Activated CD8-positive, alpha-beta memory T cell treated with anti-CD3 and anti-CD28 coated beads for 1 hour (primary cell): ENCODE measurements at places on chromosomes 7 and 10.

DNA sequence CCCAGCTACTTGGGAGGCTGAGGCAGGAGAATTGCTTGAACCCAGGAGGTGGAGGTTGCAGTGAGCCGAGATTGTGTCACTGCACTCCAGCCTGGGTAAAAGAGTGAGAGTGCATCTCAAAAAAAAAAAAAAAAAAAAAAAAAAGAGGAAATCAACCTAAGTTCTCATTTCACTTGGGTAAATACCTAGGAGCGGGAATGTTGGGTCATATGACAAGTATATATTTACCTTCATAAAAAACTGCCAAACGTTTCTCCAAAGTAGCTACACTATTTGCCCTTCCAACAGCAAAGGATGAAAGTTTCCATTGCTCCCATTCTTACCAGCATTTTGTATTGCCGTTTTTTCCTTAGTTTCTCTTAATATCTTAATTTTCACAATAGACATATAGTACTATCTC lies 9.8 kb downstream of the P4HA1 start:
- no peak for DNase-seq

- DNase-seq, result no peak
Observed at GRCh38 chr10:132234860-132235259, 48.1 kb downstream of the DPYSL4 start.

DNA sequence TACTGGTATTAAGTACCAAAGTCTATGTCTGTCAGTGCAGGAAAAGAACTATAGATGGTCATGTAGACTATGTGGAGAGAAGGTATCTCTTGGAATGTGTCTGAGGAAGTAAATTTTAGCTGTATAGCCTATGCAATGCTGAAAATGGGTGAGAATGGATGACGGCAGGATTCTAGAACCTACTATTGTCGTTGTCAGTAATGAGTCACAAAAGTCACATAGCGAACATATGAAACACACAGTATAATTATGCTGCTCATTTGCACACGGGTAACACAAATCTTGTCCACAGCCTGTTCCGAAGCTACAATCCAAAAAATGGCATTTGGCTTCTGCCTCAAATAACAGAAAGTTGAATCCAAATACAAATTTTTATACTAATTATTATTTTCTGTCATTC lies 33.6 kb upstream of the KMT2E start:
- no peak for DNase-seq

- no peak for DNase-seq
Observed at GRCh38 chr7:102073931-102074880, 212.5 kb upstream of the SH2B2 start.

- DNase-seq, result no peak
Observed at GRCh38 chr10:101394524-101395133, 40.7 kb downstream of the BTRC start.

DNA sequence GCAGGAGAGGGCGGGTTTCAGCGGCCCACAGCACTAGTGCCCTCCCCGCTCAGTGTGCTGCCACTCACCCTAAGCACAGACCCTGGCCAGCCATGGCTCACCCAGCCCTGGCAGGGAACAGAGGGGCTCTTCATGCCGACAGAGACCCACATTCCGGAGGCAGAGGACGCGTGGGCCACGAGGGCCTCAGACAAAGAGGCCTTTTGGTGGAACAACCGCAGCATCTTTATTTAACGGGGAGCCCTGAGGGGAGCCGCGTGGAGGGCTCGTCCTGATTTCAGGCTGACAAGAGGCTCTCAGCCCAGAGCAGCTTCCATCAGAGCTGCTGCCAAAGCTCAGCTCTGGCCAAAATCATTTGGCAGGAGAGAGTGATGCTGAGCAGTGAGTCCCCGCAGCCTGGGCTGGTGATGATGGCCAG lies 127.8 kb downstream of the SH3PXD2A start:
- no peak for DNase-seq

DNA sequence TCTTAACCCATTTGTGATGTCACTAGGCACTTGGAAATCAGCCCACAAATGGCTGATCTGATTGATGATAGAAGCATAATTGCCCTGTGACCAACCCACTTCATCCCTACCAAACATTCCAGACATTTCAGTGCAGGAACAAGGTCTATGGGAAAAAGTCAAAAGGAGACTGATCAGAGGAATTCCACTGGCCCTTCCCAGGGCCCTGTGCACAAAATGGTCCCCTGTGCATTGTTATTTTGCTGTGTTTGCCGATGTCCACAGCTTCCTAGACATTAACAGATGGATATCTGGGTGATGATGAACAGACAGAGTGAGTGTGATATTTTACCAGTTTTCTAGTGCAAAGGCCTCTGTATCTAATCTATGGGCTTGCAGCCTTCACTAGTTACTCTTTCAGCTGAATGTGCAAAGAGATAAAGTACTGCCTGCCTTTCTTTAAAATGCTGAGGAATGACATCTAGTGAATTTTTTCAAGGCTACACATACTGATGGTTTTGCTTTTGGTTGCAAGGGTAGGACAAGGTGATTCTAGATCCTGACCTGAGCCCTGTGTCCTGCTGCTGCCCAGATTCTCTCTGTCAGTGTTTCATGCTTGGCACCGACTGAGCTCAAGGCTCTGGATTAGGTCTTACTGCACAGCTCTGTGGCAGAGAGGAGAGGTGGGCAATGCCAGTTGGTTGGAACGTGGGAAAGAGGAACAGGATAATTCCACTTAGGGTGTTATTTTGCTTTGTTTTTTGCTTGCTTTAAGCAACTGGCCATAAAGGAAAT lies 55.4 kb downstream of the CALD1 start:
- DNase-seq, result no peak

DNA sequence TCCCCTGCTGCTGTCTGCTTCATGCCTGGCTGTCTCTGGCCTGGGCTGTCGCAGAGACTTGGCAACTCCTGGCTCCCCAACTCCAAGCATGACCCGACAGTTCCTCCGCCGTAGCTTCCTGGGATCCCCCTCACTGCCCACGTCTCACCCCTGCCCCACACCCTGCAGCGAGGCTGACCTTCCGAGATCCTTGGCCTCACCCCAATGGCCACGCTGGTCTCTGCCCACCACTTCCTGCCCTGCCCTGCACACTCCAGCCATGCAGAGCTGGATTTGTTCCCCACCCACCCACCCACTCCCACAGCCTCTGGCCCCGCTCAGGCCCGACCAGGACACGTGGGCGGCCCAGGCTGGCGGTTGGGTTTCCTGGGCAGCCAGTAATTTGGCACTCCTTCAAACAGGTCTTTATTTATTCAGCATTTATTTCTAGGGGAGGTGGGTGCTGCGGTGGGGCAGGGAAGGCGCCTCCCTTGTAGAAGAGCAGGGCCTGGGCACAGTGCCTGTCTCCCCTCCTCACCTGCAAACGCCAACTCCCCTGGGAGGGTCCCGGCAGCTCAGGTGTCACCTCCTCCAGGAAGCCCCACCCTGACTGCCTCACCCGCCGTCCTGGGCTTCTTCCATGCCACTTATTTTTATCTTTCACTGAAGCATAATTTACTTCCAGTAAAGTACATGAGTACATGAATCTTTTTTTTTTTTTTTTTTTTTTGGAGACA lies 25.5 kb downstream of the GTF2IRD1 start:
- no peak for DNase-seq

DNA sequence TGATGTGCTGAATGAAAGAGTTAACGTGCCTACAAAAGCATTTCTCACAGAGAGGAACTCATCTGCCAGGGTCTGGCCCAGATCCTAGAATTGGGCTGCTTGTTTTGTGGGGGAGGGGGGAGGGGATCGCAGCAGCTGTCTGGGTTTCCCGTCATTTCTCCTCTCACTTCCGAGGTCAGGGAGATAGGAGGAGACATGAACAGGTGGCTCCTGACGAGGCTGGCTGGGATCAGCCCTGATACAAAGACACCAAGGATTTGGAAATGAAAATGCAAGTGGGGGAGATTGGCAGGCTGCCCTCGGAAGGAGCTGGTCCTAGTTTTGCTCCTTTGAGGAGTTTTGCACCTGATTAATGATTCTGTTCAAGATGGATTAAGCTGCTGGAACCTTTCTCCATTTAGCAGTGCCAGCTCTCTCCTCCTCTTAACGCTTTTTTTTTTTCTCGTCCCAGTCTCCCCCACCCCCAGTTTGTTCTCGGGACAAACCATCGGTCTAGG lies 86.8 kb upstream of the KMT2C start:
- no peak for DNase-seq

DNA sequence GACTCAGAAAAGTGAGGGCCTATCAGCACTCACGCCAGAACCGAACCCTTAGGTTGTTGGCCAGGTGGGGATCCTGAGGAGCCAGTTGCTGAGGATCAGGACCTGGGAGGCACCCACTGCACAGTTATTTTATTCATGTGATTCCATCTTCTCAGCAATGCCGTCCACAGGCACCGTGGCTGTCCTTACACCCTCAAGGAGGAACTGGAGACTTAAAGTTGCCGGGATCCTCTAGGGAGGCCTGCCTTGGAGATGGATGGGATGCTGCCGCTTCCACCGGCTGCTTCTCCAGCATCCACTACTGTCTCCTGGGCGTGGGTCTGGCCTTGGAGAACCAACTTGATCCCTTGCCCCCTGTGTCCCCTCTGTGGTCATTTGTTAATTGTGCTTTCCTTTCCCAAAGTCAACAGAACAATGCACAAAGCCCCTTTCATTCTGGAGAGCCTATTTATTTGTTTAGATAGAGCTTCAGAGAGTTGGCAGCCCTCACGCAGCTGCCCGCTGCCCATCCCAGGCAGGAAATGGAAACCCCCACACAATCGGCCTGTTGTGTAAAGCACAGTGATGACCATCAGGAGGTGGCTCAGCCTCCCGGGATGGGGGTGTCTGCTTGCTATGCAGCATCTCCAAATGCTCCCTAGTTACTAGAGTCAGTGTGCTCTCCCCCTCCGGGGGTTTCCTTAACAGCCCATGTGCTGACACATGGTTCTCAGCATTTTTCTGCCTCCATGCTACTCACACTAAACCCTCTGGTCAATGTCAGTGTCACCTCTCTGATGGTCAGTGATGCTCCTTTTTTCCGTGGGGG lies 52.9 kb upstream of the IGFBP3 start:
- no peak for DNase-seq

- no peak for DNase-seq
Observed at GRCh38 chr10:104037261-104037951, 48.3 kb downstream of the COL17A1 start.

GRCh38 chr7:36262309-36263094 lies 109.4 kb downstream of the EEPD1 start:
- DNase-seq, result no peak

GRCh38 chr10:14014423-14014822 lies 316.3 kb downstream of the FRMD4A start:
- no peak for DNase-seq

- no peak for DNase-seq
Observed at GRCh38 chr7:77330169-77330882, 85.8 kb downstream of the GSAP start.

DNA sequence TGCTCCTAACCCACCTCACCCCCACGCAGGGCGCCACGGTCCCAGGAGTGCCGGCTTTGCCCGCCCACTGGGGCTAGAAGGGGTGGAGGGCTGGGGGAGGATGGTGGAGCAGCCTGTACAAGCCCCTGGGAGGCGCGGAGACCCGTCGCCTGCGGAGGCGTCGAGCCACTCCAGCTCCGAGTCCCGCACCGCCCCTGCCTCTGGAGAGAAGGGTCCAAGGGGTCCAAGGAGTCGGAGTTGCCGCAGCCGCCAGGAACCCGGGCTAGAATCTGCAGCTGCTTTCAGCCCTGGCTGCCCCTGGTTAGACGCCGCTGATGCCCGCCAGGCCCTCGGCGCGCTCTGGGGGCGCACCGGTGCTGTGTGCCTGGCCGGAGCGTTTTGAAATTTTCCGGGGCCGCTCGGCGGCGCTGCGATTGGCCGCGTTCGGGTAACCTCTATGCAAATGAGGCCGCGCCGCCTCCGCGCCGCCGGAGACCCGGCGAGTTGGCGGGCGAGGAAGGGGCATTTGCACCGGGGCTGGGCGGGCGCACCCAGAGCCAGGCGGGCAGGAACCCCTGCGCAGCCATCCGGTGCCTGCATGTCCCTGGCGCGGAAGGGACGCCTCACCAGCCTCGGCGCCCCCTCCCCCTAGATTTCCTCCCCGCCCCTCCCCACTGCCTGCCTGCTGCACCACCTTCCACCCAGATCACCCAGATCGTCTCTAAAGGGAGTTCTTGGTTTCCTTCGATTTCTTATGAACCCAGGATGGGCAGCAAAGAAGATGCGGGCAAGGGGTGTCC lies at the start of gene HMX2:
Gene HMX2 (plus strand): TSS at position 502 of the 779 bp plus-strand sequence. CDS start 243 bp downstream, at position 745.
- DNase-seq, result no peak

GRCh38 chr10:30944005-30944404 lies 87.7 kb downstream of the ZNF438 start:
- no peak for DNase-seq

DNA sequence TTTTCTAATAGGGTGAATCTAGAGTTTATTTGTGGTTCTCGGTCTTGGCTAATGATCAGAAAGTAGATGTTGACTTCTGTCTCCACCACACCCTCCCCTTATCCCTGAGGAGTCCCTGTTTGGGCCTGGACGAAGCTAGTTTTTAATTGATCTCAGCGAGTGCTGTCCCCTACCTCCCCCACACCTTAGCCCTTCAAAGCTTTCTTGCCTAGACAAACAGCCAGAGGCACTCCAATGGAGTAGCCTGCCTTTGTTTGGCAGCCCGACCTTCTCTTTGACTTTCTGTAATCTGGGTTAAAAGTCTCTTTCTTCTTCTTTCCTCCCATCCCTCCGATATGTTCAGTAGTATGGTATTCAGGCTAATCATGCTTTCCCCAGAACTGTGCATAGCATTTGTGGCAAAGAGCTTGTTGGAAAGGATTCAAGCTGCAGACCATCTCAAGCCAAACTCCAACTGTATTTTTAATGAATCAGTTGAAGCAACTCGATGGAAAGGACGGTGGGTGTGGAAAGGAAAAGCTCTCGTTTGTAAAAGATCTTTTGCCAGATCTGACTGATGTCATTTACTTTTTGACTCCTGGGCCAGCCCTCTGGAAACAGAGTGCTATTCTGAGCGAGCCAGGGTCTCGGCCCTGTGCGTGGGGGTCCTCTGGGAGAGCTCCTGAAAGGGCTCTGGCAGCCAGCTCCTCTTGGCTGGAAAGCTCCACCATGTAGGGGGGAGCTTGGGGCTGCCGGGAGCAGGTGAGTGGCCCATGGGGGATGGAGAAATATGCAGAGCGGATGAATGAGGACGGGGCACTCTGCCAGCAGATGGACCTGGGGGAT lies 4.5 kb downstream of the FAM180A start:
- no peak for DNase-seq

DNA sequence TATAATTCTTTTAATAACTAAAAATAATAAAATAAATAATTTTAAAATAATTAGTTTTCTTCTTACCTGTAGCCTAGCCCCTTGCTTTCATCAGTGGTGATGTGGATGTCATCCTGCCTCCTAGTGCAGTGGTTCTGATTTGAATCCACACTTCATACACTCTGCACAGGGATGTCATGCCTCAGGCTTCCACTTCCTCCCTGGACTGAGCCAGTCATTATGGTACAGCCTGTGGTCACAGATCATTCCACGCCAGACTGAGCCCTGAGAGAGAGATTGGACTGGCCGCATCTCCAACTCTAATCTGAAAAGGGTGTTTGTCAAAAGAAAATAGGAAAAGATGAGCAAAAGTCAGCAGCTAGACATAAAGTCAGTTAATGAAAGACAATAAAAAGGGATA lies 436.2 kb upstream of the IGFBP3 start:
- no peak for DNase-seq

- no peak for DNase-seq
Observed at GRCh38 chr7:116933465-116933864, 19.8 kb upstream of the ST7 start.
